Lower leg skin (tissue), 4 donors: ENCODE measurements at places on chromosomes 7 and 10. TPM values are rescaled to one million over a fixed set of nuclear protein-coding genes. Genes with fewer than 3 reads are reported as not detected.

- no peak for DNase-seq
Measured at GRCh38 chr10:2144584-2144983, 407.3 kb upstream of the ADARB2 start.

OR2A5 gene
- total RNA-seq: not detected

GRCh38 chr7:98205162-98205845 lies 5.9 kb upstream of the BHLHA15 start:
- DNase-seq: no peak

LRRC18 gene
- total RNA-seq: not detected

ANLN gene
- total RNA-seq: 12.9 TPM

DNA sequence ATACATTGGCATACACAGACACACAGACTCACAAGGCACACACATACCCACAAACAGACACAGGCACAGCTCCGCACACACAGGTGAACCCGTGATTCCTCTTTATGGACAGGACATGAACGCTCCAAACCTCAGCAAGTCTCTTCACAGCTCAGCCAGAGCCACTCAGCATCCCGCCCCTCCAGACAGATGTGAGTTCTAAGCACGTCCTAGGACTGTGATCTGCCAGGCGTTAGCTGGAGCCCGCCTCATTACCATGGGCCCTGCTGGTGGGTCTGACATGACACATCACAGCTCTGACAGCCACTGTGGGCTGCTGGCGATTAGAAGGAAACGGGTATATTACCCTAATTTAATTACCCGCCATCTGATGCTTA lies 176.7 kb upstream of the PPP2R2D start:
- DNase-seq: peak; percentile 76

MTPN gene
- 83.3 TPM for total RNA-seq

- no peak for DNase-seq
Measured at GRCh38 chr10:44713307-44713706, 197.8 kb upstream of the TMEM72 start.

- no peak for DNase-seq
Measured at GRCh38 chr10:44961931-44962750, 2.5 kb downstream of the RASSF4 start.

TBC1D12 gene
- 17.8 TPM for total RNA-seq

GRCh38 chr10:33571616-33572015 lies 237.1 kb upstream of the NRP1 start:
- no peak for DNase-seq

DNA sequence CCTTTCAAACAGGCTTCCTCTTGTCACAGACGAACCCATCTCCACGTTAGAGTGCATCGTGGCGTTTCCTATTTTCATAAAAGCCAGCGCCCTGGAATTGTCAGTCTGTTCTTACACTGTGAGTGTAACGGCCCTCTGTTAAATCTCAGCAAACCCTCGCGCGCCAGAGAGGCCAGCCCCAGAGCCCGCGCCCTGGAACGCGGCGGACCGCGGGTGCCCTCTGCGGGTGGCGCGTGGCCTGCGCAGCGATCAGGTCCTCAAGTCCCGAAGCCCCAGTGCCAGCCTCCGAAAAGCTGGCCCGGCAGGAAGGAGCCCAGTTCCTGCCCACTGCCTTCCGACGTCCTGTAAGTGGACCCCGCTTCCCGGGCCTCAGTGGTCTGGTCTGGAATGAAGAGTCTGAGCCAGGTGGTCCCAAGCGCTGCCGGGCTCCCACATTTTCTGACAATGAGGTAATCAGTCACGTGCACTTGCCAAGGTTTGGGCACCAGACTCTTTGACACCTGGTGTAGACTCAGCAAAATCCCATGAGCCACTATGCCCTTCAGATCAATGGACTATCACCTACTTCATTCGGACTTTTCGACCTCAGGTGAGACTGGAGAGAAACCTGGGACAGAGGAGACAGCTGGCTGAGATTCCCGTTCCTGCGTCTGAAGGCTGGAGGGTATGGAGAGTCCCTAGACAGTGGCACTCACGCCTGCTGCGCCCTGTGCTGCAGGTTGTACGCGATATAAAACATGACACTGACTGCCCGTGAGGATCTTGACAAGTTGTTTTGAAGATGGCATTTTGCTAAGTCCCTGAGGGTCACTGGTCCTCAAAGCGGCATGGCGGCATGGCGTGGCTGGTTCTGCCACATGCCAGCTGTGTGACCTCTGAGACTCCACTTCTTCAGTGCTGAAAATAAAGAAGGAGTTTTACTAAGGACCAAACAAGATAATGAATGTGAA lies 109.4 kb upstream of the LANCL2 start:
- peak; percentile 82 for DNase-seq

- peak; percentile 94 for DNase-seq
Measured at GRCh38 chr7:26199301-26200037, 1.1 kb downstream of the HNRNPA2B1 start.
